ENCODE measurements at places on chromosomes 2 and 18.
A peak's percentile ranks its signal among the peaks of the same experiment; 100 is the strongest.

GRCh38 chr2:168471163-168471475 lies 15.0 kb downstream of the CERS6 start:
- no peak for DNase-seq

- DNase-seq = no peak
Measured at GRCh38 chr18:48358868-48359267, 50.3 kb downstream of the ZBTB7C start.

DNA sequence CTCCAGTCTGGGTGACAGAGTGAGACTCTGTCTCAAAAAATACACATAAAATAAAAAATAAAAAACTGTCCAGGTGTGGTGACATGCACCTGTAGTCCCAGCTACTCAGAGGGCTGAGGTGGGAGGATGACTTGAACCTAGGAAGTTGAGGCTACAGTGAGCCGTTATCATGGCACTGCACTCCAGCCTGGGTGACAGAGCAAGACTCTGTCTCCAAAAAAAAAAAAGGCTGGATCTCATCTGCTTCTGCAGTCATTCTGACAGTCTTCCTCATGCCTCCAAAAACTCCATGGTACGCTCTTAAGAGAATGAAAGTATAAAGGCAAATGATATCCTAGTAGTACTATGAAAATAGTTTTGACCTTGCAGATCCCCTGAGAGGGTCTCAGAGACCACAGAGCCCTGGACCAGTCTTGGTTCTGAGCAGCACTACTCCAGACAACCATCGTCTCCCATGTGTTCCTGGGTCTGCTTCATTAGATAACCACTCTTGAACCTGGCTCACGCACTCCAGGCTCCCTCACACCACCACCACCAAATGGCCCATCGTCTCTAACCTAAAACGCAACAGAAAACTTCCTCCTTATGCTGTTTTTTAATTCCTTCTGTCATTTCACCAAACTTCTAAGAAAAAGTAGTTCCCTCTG lies 26.0 kb downstream of the SPIRE1 start:
- no peak for DNase-seq

DNA sequence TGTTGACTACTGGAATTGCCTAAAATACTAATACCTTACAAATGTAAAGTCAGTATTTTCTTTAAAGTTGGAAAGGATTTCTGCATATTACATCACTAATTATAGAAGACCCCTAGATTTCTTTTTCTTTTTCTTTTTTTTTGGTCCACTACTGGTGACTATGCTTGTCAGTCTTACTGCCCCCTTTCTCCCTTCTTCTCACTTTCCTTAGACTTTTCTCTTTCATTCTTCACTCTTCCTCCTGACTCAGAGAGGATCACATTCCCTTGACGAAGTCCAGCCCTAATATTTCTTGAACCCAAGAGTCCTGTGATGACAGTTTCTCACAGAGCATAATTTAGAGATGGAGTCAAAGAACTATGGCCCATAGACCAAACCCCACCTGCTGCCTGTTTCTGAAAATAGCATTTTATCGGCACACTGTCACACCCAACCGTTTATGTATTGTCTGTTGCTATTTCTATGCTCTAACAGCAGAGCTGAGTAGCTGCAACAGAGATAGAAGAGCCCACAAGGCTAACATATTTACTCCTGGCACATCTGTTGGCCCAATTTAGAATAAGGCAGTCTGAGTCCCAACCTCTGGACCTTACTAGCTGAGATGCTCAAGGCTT lies 40.6 kb upstream of the RIOK3 start:
- DNase-seq = no peak

DNA sequence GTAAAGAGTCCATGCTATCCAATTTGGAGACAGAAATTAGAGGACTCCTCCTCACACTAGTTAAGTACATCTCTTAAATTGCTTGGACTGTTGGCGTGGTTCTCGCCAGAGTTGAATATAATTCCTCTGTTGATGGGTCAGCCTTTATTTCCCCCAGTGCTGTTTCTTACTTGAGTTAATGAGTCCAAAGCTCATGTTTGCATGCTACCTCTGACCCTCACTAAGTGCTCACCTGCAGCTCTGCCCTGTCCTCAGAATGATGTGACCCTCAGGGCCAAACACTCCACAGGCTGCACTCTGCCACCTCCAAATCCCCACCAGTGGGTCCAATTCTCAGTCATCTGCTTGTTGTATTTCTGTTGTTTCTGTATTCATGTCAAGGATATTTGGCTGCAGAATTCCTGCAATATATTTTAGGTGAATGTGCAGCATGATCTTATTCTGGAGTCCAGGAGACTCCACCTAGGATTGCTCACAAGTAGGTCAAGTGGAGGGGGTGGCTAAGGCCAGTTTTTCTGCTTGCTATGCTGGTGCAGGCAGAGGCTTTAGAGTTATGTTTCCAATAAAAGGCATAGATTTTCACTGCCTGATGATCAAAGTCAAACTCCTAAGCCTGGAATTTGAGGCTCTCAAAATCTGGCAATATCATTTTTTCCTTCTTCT lies 37.8 kb downstream of the RDH14 start:
- DNase-seq = no peak

GRCh38 chr18:12651651-12652050 lies 6.3 kb downstream of the SPIRE1 start:
- DNase-seq = no peak

DNA sequence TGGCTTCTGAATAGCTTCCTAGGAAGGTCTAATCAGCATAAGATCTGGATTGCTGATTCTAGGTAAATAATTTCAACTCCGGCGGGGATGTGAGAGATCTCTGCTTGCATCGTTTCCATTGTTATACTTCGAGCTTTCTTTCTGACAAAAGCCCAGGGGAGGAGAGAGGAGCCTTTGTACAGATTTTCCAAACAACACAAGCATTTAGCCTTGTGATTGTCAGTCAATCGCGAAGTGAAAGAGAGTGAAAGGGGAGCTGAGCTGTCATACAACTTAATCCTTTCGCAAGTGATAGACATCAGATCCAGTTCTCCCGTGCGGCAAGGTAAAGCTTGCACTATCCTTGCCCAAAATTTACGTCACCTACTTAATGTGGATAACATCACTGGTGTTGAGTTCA lies 26.2 kb downstream of the RALB start:
- no peak for DNase-seq

DNA sequence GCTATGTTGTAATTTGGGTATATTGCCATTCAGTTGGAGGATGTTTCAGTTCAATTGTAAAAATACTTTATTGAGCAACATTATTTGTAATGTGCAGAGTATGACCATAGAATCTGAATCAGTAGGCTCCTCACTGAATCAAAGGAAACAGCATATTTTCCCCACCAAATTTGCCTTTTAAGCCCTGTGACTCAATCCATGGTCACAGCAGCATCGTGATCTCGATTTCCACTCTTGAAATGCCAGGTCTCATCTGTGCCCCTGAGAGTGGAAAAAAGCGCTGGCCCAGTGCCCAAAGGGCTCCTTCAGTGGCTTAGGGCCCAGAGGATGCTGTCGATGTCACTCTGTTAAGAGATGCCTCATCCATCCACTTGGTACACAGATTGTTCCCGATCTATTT lies 57.5 kb downstream of the FHOD3 start:
- DNase-seq = no peak

- DNase-seq = no peak
Measured at GRCh38 chr2:11977766-11978524, 231.5 kb downstream of the LPIN1 start.

DNA sequence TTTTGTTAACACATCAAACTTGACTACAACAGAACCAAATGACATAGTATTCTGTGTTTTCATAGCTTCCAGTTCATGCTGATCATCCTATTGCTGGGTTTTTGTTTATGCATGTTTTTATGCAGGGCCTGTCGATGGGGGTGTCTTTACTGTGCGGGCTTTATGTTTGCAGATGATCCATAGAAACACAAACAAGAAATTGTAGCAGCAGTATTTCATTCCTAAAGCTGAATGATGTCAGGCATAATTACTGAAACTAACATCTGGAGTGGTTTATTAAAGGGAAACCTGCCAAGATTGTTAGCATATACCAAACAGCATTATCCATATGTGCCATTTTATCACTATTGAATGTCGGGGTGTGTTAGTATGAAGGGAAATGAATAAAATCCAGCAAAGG lies 129.7 kb downstream of the PTPRM start:
- DNase-seq = no peak

- no peak for DNase-seq
Measured at GRCh38 chr18:29271501-29271900, 1094.6 kb upstream of the CDH2 start.

DNA sequence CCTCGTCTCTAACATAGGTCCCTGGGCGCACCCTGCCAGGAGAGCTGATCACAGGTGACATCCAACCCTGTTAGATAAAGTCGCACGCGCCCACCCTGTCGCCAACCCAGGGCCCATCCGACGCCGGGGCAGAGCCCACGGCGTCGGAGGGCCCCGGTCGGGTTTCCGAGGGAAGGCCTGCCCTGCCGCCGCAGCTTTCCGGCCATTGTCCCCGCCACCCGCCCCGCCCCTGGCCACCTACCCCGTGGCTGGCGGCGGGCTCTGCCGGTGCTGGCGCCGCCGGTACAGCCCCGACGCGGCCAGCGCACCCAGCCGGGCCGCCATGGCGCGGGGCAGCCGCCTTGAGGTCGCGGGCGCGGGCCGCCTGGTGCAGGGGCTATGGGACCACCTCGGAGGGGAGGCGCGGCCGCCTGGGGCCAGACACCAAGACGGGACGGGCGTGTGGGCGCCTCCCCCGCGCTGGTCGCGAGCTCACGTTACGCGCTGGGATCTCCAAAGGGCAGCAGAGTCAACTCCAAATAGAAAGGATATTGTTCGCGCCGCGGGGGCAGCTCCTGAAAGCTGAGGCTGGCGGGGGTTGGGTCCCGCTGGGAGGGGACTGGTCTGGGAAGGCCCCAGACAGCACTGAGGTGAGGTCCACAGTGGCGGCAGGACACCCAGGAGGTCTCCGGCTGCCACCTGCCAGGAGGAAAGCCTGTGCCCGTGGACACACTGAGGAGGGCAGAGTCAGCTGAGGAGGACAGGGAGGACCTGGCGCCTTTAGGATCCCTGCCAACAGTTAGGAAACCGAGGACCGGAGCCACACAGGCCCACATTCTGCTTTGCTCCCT lies 11.1 kb downstream of the LIMS2 start:
- DNase-seq = no peak

GRCh38 chr2:177255227-177255601 lies 9.3 kb downstream of the NFE2L2 start:
- DNase-seq = no peak

DNA sequence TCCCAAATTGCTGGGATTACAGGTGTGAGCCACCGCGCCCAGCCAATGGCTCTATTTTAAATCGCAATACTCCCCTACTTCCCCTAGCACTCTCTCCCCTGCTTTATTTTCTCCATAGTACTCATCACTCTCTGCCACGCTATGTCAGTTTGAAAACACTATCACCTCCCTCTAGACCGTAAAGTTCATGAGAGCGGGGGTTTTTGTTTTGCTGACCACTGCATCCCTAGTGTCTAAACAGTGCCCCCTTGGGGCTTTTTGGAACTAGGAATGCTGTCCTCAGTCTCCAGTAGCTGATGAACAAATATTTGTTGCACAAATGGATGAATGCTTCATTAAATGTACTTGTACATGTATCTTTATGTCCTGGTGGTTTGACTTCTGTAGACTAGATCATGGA lies 44.1 kb downstream of the ATOH8 start:
- peak; percentile 38 for DNase-seq

DNA sequence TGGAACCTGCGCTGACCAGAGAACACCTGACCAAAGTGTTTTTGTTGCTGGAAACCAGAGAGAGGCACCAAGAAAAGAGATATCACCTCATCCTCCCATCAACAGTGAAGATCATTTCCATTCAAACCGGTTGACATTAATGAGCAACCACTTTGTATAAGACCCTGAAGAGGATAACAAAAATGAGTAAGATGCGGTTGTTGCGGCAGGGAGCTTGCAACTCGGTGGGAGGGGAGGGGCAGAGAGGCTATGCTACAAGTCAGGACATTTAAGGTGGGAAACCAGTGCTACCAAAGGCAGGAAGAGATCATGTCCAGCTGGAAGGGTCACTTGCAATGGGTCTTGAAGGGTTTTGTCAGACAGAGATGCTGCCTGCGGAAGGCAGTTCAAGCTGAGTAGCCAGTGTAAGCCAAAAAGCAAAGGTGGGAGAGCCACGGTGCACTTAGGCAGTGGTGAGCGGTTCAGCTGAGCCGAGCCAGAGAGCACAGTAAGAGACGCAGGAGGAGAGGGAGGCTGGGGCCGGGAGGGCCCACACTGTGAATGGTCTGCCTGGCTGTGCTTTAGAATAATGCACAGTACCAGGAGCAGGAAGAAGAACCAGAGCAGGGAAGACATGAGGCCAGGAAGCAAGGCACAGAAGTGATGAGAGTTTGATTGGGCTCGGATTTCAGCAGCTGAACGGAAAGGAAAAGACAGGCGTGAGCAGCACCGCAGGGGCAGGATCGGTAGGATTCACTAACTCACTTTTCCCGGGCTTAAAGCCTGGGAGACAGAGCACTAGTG lies 24.4 kb upstream of the DTNB start:
- no peak for DNase-seq

GRCh38 chr2:69983392-69983966 lies 22.0 kb upstream of the ASPRV1 start:
- DNase-seq = no peak

- DNase-seq = no peak
Measured at GRCh38 chr2:190875891-190876290, 4.7 kb upstream of the GLS start.

- no peak for DNase-seq
Measured at GRCh38 chr2:100124761-100125160, 17.6 kb downstream of the AFF3 start.

DNA sequence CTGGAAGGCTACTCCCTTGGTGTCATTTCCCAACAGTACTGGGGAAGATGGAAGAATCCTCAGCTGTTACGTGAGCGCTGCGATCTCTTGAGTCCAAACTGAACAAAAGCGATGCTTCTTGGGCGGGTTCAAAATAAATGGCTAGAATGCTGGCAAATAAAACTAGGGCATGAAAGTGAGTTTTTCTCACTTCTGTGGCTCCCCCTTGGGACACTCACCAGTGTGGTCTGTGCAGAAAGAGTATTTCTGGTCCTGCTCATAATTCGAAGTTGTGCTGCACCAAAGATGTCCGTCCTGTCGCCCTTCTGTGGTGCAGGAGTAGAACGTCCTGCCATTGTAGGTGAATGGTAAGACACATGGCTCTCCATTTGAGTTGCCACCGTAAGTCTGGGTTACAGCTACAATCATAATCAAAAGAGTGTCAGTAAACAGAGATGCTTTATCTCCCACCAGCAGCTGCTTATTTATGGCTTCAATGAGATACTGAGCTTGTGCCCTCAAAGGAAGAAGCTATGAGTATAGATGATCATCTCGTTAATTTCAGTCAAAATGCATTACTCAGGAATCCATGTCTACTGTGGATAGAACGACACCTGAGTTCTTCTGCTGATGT lies 11.8 kb downstream of the FN1 start:
- DNase-seq = no peak
